ENCODE measurements at places on chromosomes 13 and 19. TPM values are rescaled to one million over a fixed set of nuclear protein-coding genes. Genes with fewer than 3 reads are reported as not detected.

Gene FCHO1
- 9.2 TPM for total RNA-seq

Gene NMRK2
- total RNA-seq, result not detected

Gene TUBB4A
- 0.44 TPM for total RNA-seq

Gene LINGO3
- 0.58 TPM for total RNA-seq

Gene RFPL4AL1
- total RNA-seq, result not detected

Gene HS6ST3
- total RNA-seq, result 0.02 TPM

Gene DIRAS1
- total RNA-seq, result 0.49 TPM

Gene CPT1C
- 2.0 TPM for total RNA-seq

Gene GADD45B
- 17.5 TPM for total RNA-seq
